ENCODE measurements at places on chromosomes 5 and 9.

DNA sequence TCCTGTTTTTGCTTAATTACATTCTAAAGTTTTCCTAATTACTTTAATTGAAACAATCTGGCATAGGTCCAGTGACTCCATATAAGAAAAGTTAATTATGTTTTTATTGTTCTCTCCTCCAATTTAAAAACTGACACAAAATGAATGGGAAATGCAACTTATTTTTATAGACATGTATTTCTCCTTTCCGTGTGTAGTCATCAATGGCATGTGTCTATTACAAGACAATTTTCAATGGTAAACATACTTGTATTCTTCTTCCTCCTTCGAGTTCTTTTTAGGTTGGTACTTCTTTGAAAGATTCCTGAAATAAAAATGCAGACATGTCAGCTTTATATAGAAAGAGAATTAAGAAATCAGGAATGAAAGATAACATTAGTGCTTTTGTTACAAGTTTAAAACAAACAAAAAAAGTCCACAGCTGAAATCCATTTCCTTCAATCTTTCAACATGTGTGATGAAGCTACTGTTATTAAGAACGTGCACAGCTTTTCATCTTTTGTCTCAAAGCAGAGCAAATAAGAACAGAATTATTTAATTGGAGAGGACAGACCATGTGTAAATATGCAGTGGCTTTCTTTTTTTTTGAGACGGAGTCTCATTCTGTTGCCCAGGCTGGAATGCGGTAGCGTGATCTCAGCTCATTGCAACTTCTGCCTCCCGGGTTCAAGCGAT, 63.8 kb downstream of the FNBP1 start:
- no peak for DNase-seq

GRCh38 chr9:128895556-128895955, 13.6 kb downstream of the LRRC8A start:
- DNase-seq: no peak

GRCh38 chr5:132838516-132839282, 8.3 kb upstream of the SHROOM1 start:
- no peak for DNase-seq

GRCh38 chr9:113350937-113351336, 1.6 kb downstream of the BSPRY start:
- DNase-seq: no peak

DNA sequence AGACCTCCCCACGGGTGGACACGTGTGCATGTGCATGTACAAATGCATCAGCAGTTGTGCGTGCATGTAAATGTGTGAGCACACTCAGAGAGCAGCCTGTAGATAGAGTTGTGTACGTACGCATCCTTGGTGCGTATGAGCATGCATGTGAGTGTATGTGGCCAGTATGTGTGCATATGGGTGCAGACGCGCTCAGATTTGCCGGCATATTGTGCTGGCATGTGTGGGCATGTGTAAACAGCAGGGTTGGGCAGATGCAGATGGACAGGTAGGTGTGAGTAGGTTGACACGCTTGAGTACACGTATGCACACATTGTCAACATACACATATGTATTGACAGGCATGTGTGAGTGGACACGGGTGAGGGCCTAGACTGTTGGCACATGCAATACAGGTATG, 56.5 kb downstream of the LMX1B start:
- no peak for DNase-seq

DNA sequence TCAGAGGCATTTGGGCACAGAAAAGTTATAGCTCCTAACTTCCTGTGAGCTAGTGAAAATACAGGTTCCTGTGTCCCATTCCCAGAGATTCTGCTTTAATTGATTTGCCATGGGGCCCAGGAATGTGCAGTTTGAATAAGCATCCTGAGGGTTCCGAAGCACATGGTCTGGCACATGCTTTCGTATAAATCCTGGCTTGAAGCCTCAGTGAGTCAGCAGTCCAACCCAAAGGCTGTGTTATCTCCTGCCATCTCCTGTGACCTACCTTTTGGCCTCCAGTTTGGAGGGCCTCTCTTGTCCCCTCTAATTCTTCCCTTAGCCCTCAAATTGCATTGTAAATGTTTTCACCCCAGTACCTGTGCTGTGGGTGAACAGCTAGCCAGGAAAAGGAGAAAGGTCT, 183.8 kb downstream of the NR3C1 start:
- no peak for DNase-seq

DNA sequence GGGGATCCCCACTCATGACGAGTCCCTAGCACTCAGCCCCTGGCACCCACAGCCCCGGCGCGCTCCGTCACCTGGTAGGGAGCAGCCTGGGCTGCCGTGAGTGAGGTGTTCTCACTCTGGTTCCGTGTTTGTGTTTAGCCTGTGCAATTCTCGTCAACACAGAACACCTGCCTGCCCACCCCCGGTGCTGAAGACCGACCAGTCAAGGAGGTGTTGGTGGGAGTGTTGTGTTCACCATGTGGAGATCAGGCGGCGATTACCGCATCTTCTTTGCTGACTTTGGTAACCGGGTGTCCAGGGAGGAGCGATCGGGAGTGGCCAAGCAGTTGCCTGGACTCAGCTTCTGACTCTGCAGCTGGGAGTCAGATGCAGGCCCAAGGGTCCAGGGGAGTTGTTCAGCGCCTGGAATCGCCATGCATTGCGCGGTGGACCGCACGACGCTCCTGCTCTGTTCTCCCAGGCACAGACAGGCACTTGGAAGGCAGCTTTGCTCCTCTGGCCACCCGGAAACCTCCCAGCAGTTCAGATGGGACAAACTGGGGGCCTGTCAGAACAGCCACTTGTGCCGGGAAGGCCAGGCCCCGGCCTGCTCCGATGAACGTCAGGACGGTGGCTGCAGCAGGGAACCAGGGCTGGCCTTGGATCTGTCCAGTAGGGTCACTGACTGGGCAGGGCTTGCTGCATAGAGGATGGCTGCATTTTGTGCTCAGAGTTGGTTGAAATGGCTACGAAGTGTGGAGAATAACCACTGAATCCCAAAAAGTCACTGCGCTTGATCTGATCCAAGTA, 28.2 kb downstream of the EXOC3 start:
- no peak for DNase-seq

DNA sequence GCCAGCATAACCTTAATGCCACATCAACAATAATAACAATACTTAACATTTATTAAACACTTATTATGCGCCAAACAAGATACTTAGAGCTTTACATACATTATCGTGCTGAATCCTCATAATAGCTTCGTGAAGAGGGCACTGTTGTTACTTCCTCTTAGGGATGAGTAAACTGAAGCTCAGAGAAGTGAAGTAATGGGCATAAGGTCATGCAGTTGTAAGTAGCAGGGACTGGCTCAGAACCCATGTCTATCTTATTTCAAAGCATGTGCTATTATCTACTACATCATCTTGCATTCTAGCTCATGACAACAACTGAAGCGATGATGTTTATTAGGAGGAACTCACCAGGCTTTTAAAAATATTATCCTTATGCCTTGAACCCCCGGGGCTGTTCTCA, 34.9 kb upstream of the PPP3R2 start:
- no peak for DNase-seq

DNA sequence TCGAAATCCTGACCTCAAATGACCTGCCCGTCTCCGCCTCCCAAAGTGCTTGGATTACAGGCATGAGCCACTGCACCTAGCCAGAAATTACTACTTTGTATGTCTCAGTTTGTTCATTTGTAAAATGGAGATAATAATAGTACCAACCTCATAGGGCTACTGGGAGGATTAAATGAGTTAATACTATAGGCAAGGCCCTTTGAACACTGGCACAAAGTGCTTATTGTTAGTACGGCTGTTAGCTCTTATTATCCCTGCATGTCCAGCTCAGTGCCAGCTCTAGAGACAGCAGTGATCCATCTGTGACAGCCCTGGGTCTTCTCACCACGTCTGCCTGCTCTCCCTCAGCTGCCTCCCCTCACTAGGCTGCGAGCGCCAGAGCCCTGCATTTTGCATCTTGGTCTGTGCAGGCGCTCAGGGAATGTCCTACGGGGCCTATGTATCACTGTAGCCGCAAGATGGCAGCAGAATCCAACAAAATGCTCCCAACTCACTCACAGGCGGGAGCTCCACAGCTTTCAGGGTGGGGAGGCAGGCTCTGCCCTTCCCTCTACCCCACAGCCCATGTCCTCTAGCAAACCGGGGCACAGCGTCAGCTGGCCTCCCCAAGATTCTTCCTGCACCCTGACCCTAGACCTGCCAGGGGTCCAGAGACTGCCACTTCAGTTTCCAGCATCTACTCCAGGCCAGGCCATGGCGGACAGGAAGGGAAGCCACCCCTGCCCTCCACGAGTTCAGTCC, 17.7 kb upstream of the AKNA start:
- peak; percentile 56 for DNase-seq
